ENCODE measurements at places on chromosomes 5 and 9.
A peak's percentile ranks its signal among the peaks of the same experiment; 100 is the strongest.

DNA sequence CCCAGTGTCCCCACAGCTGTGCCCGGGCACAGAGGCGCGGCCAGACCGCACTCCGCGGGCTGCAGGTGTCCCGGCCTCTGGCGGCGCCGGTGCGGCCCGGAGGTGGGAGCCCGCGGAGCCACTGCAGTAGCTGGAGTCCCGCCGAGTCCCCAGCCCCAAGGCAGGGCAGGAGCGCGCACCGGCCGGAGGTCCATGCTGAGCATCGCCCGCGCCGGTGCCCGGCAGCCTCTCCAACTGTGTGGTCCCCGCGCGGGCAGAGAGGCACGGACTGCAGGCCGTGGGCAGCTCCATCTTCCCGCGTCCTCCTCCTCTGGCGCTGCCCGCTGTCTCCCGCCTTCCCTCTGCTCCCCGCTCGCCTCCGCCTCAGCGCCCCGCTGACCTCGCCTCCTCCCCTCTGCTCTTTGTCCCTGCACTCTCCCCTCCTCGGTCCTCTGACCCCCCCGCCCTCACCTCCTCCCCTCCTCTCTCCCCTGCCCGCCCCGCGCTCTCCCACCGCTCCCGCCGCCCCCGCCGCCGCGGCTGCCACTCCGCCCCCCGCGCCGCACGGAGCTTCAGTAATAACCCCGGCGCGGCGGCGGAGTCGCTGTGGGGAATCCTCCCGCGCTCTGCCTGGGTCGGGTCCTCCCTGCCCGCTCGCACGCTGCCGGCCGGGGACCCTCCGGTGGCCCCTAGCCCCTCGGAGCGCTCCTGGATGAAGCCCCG is at the start of gene ADAMTS16:
ADAMTS16 (plus strand) TSS at position 554 of the 702 bp plus-strand sequence; CDS start at position 692, 138 bp downstream.
- no peak for DNase-seq

DNA sequence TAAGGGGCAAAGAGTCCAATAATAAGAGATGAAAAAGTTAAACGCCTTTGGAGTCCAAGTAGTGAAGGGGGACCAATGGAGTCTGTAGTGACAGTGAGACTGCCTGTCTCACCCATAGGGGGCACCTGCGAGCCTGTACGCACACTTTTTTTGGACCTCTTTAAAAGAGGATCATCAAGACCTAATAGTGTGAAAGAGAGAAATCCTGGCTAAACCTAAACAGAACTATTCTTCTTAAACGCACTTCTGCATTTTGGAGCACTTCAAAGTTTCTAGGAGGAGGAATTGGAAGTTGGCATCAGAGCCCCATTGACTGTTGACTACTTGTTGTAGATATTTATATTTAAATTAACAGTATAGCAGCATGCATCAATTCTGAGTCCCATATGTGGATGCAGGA is 636.1 kb upstream of the KLF4 start:
- DNase-seq: no peak

DNA sequence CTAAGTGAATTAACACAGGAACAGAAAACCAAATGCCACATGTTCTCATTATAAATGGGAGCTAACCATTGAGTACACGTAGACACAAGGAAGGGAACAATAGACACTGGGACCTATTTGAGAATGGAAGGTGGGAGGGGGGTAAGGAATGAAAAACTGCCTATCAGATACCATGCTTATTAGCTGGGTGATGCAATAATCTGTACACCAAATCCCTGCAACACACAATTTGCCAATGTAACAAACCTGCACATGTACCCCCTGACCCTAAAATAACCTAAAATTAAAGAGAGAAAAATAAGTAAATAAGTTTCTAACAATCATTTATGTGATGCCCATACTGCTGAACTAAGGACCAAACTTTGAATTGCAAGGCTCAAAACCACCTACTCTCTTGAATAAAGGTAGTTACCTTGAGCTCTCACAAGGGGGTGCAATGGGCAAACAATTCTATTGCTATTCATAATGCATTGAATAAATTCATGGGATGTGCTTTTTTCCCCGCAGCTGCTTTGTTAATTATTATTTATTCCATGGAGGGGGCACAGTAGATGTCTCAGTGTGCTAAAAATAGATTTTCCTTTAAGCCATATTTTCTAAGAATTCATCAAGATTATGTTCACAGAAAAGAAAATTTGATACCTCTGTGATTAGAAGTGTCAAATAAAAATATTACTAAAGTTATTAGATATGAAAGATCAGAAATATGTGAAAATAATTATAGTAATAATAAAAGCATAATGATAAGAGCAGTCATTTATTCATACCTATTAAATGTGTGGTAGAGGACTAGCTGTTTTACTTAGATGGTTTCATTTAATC is 76.2 kb upstream of the PTPN3 start:
- no peak for DNase-seq

- no peak for DNase-seq
These were observed 18.7 kb downstream of the KIAA1191 start for GRCh38 chr5:176342766-176343458.

- DNase-seq: peak; percentile 19
These were observed 2.3 kb upstream of the SMIM33 start for GRCh38 chr5:139468421-139468931.

- no peak for DNase-seq
These were observed 5.2 kb downstream of the HSPA5 start for GRCh38 chr9:125235804-125236519.

DNA sequence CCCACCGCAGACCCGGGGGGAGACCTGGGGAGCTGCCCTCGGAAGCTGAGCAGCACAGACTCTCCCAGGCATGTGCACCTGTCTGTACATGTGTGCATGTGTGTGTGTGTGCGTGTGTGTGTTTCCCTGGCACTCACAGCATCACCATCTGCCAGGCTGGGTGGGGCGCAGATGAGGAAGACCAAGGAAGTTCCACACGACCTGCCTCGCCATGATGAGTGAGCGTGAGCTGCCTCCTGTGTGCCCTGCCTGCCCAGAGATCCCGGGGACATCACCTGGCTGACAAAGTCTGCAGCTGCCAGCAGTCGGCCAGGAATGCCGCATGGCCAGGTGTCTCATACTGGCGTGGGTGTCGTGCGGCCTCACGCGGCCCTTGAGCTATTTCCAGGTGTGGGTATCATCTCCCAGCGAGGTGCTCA is 4.0 kb upstream of the GPSM1 start:
- DNase-seq: no peak

GRCh38 chr5:118883362-118883761 is 105.0 kb downstream of the DTWD2 start:
- DNase-seq: no peak

DNA sequence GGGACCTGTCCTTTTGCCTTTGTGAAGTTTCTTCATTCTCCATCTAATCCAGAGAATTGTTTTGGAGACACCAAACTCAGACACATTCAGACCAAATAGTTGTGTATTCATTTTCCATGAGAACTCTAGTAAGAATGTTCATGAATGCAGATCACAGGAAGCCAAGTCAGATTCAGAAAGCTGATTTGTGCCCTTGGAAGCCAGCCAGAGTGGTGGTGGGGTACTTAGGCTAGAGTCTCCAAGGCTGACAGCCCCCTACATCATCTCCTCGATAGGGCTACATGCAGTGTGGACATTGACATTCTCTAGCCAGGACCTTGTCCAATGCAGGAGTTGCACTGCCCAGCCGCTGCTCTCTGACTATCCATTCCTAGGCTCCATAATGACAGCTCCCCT is 137.6 kb downstream of the UGCG start:
- no peak for DNase-seq

- DNase-seq: no peak
These were observed 261.3 kb upstream of the ANKH start for GRCh38 chr5:15132816-15133405.

GRCh38 chr9:134410071-134410834 is 84.0 kb downstream of the RXRA start:
- no peak for DNase-seq

DNA sequence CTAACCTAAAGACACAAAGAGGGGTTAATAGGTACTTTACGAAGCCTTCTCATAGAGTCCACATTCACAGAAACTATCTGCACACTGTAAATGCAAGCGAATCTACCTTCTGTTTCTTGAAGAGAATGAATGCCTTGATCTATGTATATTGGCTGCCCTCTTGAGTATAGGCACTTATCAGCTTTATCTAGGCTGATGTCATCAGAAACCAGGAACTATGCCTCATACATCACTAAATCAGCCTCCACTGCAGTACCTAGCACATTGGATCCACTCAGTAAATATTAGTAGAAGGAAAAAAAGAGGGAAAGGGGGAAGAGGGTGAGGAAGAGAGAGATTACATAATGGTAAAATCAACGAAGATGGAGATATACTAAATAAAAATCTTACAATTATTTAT is 477.1 kb downstream of the CAAP1 start:
- DNase-seq: no peak

- no peak for DNase-seq
These were observed 14.6 kb upstream of the ARSI start for GRCh38 chr5:150317048-150318003.

DNA sequence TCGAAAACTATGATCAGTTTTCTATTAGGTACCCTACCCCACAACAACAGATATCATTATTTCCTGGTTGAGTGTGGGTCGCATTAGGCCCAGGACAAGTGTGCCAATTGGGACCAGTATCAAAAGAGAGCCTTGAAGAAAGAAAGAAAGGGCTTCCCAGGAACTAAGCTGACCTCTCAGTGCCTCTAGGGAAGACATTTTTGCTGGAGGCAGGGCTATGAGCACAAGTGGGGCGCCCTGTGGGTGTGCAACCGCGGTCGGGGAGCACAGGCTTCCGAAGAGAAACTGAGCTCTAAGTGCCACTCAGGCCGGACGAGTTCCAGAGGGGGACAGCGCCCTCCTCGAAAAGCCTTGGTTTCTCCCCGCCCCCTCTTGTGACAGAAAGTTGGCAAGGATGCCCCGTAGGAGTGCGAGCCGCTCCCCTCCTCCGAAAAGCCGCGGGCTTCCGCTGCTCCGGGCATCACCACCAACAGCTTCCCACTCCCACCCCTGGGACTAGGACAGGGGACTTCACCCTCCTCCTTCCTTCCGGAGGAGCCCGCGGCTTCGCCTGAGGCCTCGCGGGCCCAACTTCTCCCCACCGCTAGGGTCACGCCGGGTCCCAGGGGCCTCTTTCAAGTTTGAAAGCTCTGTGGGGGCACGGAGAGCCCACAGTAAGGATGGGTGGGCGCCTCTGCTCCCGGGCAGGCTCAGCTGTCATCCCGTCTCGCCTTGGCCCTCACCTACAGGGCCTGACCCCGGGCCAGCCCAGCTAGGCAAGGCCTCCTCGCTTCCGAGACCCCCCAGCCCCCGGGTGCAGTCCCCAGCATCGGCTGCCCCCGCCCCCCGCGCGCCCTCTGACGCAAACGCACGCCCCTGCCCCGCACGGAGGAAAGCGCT is 2.0 kb downstream of the NR2F1-AS1 start:
- DNase-seq: no peak

DNA sequence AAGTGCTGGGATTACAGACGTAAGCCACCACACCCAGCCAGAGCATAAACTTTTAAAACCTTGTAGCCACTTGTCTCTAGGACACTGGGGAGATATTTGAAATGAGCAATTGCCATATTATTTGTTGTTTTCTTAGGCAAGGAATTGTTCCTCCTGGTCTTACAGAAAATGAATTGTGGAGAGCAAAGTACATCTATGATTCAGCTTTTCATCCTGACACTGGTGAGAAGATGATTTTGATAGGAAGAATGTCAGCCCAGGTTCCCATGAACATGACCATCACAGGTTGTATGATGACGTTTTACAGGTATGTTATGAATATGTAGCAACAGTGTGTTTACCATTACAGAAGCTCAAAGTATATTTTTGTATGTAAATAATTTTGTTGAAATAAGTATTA is 30.5 kb downstream of the SFXN1 start:
- DNase-seq: no peak

GRCh38 chr5:111961862-111962261 is 204.9 kb upstream of the NREP start:
- no peak for DNase-seq

DNA sequence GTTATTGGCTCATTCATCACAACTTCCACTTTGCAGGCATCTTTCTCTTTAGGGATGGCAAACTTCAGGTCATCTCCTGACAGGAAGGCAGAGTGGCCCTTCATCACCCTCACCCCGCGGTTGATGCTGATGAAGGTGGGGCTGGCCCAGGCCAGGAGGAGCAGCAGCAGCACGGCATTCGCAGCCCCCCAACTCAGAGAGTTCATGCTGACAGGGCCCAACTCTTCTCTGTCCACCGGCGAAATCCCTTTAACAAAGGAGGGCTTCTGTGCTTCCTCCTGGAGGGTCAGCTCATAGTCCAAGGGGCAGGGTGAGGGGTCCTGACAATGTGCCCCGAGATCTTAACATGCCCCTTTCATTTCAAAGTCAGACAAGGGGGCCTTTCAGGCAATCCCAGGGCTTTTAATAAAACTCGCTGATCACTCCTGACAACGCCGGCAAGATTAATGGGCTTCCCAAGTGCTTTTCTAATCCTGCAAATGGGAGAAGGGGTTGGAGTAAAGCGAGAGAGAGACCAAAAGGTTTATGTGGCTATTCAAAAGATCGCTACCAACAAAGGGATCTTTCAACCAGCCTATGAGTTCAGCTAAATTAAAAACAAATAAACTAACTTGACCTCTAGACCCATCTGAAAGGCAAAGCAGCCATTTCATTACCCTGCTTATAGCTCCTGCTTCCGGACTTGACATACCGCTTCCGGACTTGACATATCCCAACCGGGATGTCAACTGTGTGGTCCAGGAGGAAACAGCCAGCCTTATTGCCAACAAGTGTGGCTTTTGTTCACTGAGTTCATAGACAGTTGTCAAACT is 41.2 kb downstream of the FREM1 start:
- DNase-seq: no peak

- DNase-seq: no peak
These were observed 73.2 kb upstream of the PIP5K1B start for GRCh38 chr9:68631811-68632210.

GRCh38 chr9:118295413-118295812 is 591.2 kb downstream of the TLR4 start:
- DNase-seq: no peak

DNA sequence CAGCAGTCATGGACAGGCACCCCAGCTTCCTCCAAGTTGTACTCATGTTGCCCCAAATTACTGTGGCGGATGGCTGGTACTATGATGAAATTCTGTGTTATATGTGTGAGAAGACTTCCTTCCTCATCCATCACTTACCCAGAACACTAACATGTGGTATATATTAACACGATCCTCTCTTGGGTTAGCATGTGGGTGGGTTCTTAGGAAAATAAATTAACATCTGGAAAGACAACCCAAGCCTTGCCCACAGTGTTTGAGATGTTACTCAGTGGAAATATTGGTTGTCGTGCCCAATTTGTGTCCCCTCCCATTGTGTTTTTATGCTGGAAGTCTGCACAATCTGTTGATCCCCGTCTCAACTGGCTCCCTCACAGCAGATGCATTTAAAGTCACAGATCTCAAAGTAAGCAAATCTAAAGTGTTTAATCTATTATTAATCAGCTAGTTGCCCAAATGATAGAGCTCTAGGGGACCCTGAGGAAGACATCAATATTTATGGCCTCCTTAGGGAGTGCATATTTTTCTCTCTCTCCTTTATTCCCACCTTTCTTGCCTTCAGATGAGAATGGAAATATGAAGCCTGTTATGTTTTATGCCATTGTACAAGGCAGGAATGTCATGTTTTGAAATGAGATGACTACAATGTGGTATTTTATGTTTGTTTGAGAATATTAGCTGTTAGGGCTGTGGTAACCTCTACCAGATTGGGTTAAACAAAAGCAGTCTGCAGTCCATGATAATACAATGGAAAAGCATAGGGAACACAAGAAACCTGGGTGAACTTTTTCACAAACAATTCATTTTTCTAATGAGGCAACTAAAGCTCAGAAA is 93.9 kb downstream of the GRIA1 start:
- no peak for DNase-seq

Measured in CD4-positive, alpha-beta T cell treated with Interleukin-17A for 4 hours (primary cell).